Suppressor macrophage treated with lipopolysaccharide for 1 hour (primary cell): ENCODE measurements at places on chromosomes 3 and 15.
A peak's percentile ranks its signal among the peaks of the same experiment; 100 is the strongest.

- no peak for DNase-seq
Observed at GRCh38 chr3:129621626-129622225, 15.2 kb upstream of the PLXND1 start.

DNA sequence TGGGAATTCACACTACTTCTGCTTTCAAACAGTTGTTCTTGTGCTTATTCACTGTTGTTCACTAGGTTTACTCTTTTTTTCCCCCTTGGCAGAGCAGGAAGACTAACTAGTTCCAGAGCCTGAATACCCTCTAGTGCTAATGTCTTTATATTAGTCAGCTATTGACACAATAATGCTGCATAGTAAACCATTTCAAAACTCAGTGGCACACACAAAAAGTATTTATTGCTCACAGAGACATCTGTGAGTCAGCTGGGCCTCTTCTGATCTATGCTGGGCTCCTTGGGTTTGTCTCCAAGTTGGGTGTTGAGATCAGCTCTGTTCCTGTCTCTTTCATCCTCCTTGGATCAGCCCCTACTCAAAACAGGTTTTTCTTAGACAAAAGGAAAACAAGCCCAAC, 51.1 kb downstream of the RSRC1 start:
- DNase-seq: peak; percentile 37

DNA sequence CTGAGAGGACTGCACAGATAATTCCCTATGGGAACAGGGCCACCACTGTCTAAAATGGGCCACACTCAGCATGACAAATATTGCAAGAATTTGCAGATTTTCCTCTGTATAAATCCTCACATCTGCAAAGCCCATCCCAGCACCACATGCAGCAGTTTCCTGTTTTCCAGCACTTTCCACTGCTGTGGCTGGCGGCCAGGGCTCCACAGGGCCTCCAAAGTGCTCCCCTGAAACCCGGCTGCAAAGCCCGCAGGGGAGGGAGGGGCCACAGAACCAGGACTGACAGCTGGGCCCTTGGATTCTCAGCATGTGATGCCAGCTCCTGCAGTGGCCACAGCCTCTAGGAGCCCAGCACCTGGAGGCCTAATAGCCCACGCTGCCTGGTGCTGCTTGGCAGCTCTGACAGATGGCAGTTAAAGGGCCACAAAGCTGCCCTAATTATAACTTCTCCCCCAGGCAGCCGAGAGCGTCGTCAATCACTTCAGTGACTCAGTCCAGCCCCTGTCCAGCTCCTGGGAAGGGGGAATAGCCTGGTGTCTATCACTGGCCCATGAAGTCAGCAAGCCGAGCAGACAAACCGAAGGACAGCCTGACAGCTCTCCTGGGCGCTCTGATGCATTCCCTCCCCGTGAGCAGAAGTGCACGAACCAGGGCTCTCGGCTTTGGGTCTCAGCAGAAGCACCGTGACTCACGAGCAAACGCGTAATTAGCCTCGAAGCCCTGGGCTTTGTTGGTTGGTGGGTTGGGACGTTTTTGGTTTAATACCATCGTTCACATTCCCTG, 4.7 kb downstream of the LRRC15 start:
- no peak for DNase-seq

- DNase-seq: no peak
Observed at GRCh38 chr15:41610048-41610447, 50.2 kb upstream of the MGA start.

DNA sequence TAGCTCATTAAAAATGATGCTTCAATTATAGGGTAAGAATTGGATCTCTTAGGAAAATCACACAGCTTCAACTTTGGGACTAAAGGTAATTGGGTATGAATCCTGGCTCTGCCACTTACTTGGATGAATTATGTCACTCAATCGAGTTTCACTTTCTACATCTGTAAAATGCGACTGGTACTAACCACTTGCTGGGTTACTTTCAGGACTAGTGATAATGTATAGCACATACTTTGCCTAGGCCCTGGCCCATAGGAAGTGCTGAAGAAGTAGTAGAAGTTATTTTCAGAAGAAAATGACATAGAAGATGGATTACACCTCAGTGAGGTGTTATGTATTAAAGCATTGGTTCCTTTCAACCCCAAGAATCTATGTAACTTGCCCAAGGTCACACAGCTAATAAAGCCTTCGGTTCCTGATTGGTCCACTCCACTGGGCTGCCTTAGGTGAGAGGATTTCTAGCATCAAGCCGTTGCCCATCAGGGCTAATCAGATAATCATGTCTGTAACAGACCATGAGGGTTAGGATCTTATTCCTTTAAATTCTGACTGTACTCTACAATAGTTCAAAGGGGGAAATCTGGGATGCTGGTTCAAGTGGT, 29.4 kb upstream of the AP4E1 start:
- DNase-seq: peak; percentile 37

GRCh38 chr3:100641471-100642032, 32.2 kb downstream of the ADGRG7 start:
- DNase-seq: peak; percentile 22

DNA sequence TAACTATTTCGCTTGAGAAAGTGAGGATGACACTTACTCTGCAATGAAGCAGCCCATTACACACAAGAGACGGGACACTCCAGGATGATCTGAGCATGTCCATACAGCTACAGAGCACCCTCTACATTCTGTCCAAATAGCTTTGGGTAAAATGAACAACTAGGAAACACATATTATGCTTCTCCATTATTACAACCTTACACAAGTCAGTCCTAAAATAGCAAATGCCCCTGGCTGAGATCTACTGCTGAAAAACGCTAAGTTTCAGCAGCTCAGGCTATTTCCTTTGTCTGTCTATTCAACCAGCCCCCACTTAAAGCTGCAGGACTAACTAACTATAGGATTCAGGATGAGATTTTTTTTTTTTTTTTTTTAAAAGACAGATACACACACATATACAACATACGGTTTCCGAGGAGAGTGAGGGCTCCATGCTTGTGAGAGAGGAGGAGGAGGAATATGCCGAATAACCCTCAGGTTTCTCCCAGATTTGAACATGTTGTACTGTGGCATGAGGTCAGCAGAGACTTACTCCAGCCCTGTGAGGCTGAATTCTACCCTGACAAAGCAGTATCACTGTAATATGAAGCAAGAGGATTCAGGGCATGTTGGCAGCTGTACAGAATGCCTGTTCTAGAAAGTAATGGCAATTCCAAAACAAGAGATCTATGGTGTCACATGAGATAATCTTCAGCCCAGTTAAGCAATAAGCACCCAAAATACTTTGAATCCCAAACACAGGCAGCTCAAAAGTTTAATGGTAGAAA, 117.3 kb upstream of the PLXND1 start:
- peak; percentile 22 for DNase-seq

- DNase-seq: peak; percentile 67
Observed at GRCh38 chr15:60353245-60353920, 44.4 kb downstream of the ANXA2 start.

DNA sequence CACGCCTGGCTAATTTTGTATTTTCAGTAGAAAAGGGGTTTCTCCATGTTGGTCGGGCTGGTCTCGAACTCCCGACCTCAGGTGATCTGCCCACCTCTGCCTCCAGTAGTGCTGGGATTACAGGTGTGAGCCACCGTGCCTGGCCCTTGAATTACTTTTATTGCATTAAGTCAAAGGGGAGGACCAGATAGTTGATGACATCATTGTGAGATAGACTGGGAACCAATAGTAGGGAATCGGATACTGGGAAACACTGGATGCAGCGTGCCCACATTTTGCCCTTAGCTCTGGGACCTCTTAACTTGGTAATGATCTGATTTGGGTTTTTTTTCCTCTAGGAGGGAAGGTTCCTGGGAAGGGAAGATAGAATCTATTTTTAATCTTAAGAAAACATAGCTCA, 19.2 kb downstream of the DAG1 start:
- DNase-seq: no peak

DNA sequence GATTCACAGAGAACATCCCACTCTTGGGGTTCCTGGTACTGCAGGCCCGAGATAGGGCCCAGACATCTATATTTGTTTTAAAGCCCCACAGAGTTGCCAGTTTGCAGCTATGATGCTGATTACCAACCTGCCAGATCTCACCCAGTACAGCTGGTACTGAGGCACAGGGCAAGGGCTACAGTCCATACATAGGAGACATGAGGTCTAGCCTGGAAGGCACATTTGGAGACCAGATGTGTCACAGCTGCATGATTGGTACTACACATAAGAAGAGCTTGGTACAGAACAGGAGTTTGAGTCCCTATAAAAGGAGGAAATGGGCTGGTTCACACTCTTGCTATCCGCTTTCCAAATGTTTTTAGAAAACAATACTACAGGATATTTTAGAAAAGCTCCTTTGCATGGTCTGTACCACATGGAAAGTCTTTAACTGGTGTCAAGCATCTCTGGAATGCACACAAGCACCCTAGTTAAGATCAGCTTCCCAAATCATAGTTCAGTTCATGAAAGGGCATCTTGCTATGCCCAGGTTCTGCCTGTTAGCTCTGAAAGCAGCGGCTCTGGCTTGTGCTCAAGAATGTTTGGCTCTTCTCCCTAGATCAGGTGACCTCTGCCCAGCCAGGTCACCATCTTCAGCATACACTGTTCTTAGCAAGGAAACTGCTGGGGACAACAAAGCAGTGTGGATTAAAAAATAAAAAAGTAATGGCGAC, 20.6 kb downstream of the MTMR14 start:
- DNase-seq: no peak

DNA sequence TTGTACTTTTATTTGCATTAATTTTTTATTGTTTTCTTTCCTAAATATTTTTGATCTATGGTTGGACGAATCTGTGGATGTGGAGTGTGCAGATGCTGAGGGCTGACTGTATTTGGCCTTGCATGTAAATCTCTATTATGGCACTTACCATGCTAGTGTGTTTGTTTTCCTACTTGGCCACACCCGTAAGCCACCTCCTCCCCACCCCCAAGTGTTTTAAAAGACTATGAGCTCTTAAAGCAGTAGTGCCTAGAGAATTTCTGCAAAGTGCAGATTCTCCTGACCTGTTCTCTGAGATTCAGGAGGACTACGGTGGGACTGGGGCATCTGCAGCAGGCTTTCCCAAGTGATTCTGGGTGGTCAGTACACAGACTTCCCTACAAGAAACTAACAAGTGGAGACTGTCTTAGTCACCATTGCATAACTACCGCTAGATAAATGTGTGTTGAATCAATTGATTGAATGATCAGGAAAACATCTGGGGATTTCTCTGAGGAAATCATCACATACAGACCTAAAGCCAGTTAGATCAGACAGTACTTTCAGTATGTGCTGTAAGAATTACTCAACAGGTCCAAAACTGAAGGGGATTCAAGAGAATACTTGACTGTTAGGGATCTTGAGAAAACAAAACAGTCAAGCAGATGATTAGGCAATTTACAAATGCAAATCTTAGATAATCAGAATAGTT, 6.2 kb upstream of the TIPARP start:
- DNase-seq: peak; percentile 74

GRCh38 chr3:59549962-59550361, 500.1 kb upstream of the CFAP20DC start:
- no peak for DNase-seq

- no peak for DNase-seq
Observed at GRCh38 chr3:144643771-144644198, 672.2 kb downstream of the DIPK2A start.

DNA sequence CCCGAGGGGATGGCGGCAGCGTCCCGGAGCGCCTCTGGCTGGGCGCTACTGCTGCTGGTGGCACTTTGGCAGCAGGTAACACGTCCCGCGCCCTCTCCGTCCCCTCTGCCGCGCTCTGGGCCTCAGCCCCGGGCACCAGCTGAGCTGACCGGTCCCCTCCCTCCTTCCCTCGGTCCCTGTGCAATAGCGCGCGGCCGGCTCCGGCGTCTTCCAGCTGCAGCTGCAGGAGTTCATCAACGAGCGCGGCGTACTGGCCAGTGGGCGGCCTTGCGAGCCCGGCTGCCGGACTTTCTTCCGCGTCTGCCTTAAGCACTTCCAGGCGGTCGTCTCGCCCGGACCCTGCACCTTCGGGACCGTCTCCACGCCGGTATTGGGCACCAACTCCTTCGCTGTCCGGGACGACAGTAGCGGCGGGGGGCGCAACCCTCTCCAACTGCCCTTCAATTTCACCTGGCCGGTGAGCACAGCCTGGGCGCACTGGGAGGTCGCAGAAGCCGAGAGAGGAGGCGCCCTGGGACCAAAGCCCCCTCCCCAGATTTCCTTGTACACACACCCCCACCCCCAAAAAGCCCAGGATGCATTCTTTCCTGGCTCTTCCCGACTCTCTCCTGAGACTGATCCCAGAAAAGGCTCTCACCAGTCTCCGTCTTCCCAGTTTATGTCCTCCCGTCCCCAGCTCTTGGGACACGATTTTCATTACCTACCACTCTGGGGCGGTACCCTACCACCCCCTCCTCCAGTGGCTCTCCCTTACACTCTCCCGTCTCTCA, 705 bp downstream of the DLL4 start:
- peak; percentile 58 for DNase-seq

- DNase-seq: no peak
Observed at GRCh38 chr3:186613637-186614265, 891 bp downstream of the AHSG start.

GRCh38 chr3:149089395-149089794, 3.1 kb upstream of the HLTF start:
- no peak for DNase-seq

DNA sequence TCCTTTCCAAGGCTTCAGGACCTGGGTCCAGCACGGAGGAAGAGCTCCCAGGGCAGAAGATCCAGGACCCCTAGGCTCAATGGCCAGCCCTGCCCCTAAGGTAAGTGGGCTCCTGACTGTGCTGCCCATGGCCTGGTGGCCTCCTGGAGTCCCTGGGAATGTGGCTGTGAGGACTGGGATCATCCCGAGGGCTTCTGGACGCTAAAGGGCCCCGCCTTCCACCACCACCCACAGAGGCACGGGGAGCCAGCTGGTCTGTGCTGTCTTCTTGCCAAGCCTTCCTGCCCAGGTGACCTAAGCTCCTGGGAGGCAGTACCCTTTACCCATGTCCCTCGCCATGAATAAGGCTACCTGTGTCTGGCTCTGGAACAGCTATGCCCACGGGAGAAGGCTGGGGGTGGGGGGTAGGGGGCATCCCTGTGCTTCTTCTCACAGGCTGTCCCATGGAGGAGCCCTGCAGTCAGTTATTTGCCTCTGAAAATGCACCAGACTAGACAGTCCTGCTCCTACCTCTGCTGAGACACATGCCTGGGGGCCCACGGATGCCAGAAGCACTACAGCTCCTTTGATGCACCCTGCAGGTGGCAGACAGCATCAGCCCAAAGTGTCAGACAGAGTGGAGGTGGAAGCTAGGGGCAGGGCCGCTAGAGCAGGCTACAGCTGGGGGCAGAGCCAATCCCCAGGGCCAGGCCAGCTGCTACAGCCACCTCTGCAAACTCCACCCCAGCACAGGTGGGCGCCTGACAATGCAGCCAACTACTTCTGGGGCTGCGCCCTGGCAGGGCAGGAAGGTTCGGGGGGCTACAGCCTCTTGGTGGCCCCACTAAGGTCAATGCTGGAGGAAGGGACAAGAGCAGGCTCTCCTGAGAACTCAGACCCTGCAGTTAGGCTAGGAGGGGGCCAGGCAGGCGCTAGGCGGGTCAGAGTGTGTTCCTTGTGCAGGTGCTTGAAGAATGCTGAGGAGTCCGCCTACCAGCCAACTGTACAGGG, 90.9 kb downstream of the SEC22A start:
- DNase-seq: no peak

GRCh38 chr3:169311381-169311780, 352.1 kb downstream of the MECOM start:
- peak; percentile 22 for DNase-seq

GRCh38 chr15:36766449-36766848, 187.0 kb downstream of the CDIN1 start:
- no peak for DNase-seq
